NCI-H187 (cell line): ENCODE measurements at places on chromosomes 5 and 9.

DNA sequence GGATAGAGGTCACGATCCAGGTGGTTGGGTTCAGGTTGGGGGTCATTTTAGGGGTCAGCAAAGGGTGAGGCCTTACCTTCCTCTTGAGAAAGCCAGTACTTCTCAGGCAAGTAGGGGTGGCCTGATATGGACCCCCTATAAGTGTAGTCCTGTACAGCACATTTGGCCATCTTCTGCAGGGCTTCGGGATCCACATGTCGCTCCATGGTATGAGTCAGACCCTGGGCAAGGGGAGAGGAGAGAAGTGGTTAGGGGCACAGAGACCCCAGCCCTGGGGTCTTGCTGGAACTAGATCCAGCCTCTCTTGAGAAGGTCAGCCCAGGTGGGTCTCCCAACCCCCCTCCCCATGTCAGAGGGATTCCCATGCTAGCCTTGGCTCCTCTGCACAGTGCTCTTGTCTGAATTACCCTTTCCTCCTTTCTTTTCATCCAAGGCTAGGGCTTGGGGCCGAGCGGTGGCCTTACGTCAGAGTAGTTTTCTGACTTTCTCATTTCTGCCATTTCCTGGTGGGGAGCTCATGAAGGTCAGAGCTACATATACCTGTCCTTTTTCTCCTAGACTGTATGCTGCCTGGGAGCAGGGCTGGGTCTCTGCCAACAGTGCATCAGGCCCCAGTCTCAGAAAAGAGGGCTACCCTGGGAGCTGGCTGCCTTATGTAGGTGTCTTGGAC, 9.0 kb upstream of the MYORG start:
- no peak for DNase-seq

DNA sequence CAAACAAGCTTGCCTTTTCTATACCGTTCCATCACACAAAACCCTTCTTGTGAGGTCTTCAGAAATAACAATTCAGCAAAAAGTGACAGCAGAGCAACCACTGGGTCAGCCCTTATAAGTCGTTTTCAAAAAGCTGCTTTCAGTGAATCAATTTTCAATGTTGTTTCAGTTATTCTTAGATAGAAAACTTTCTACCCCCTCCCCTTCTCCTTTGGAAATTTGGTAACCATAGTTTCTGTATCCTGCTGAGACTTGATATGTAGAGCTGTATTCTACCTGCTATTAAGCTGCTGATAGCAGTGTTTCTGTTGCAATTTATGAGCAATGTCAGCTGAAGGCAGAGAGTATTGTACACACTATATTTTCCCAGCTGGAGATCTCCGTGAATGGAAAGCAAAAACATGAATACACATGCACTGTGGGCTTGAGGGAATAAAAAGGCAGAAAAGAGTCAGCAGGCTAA, 75.7 kb downstream of the ZNF608 start:
- no peak for DNase-seq

DNA sequence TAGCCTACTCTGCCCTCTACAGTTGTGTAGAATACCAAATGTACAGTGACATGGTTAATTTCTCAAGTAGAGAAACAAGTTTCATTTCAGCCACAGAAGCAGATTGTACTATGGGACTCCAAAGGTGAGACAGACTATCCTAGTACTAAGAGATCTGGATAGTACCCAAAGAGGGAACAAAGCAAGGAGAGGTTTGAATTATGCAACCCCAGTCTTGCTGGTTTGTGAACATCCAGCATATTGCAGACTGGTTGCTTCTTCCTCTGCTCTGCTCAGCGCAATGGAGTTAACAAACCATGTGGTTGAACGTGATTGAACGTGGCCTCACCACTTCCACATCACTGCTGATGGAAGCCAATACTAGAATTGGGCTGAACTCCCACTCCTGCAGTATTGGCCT, 43.3 kb upstream of the ALDOB start:
- DNase-seq, result no peak

DNA sequence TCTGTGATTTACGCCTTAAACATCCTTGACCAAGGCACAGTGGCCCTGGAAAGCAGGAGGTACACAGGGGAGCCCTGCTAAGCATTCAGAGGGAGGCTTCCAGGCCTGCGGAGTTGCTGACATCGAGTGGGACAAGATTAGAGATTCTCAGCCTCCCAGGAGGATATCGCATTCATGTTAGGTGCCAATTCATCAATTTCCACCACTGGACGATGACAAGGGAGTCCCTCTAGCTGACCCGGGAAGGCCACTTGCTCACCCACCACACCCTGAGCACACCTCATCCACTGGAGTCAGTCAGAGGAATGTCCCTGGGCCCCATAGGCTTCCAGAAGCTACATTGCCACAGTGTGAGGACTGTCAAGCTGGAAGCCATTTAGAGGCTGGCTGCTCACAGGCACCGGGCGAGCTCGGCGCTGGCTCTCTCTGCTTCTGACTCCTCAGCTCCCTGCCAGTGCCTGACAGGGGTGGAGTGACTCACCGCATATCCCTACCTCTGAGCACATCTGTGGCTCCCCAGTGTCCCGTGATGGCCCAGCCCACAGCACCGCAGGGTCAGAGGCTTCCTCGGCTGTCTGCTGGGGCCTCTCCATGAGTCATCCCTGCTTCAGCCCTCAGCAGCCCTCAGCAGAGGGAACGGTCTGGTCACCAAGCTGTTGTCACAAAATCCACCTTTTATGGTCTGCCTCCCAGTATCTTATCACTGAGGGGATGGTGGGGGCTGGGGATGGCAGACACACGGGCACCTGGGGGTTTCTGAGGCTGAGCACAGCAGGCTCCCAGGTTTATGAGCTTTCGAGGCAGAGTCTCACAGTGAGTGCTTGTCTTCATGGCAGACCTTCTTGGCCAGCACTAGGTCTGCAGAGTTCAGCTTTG, 117.5 kb downstream of the ZNF608 start:
- DNase-seq, result no peak

- no peak for DNase-seq
Measured at GRCh38 chr9:15936306-15936921, 383.6 kb downstream of the CCDC171 start.

- no peak for DNase-seq
Measured at GRCh38 chr5:132471944-132472343, 18.6 kb downstream of the IRF1 start.

- no peak for DNase-seq
Measured at GRCh38 chr9:105052346-105052745, 124.4 kb upstream of the ABCA1 start.

DNA sequence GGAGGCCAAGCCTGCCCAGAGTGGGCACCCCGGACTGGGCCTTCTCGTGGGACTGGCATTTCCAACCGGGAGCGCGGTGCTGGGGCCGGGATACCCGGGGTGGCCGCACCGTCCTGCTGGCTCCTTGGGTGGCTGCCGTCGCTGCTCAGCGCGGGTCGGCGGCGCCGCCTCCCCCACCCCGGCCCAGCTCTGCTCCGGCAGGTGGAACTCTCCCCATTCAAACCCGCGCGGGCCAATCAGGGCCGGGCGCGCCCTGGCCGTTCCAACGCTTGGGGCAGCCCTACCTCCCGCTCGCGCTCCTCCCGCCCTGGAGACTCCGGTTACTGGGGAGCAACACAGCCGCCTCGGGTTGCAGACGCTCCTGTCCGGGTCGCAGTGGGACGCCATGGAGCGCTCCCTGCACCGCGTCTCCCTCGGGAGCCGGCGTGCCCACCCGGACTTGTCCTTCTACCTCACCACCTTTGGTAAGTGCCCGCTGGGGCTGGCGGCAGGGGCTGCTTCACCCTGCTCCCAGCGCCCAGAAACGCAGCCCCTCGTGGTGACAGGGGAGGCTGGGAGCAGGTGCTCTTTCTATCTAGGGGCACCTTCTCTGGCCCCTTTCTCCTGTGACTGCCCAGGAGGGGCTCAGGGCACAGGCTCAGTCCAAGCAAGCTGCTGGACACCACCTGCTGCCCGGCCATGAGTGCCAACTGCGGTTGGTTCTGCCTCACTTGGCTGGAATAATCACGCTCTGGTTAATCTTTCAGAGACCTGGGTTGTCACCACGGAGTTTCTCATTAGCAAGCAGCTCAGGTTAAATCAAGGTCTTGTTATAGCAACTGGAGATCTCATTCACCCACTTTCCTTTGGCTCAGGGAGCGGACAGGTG, at the start of gene RGS3:
TSS of gene RGS3 (plus strand) at position 310 of the 868 bp plus-strand sequence. CDS start at position 386, 76 bp downstream.
- DNase-seq, result peak; percentile 67

GRCh38 chr5:139419226-139420192, 15.6 kb upstream of the SPATA24 start:
- DNase-seq, result no peak
